GM12864 (cell line): ENCODE measurements at places on chromosomes 1 and 21.

- DNase-seq, result no peak
These were observed 309.9 kb downstream of the DUSP10 start for GRCh38 chr1:221431961-221432360.

- DNase-seq, result no peak
These were observed 187.8 kb downstream of the COQ8A start for GRCh38 chr1:227127891-227128290.

DNA sequence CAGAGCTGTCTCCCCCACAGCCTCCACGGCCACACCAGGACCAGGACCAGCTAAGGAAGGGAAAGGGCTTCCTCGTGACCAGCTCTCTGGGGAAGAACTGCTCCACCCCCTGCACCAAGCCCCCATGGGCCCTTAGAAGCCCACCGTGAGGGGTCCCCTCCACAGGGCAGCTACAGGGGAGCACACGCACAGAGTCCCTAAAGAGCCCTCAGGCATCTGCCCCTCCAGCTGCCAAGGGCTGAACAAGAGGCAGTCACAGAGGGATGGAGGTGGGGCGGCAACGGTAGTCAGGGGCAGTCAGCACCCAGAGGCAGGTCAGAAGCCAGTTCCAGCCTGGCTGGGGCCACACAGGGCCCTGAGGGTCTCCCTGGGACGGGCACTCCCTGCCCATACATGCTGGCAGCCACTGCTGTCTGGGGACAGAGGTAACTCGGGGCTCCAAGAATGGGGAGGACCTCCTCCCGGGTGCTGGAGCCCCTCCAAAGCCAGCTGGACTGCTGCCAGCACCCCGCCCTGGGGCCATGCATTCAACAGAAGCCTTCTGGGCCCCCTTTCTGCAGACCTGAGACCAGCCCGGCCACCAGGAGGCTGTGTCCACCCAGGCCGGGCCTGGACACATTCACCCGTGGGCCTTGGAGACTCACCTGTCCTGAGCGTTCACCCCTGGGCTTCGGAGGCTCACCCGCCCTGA, 18.7 kb downstream of the SLC19A1 start:
- DNase-seq, result no peak

DNA sequence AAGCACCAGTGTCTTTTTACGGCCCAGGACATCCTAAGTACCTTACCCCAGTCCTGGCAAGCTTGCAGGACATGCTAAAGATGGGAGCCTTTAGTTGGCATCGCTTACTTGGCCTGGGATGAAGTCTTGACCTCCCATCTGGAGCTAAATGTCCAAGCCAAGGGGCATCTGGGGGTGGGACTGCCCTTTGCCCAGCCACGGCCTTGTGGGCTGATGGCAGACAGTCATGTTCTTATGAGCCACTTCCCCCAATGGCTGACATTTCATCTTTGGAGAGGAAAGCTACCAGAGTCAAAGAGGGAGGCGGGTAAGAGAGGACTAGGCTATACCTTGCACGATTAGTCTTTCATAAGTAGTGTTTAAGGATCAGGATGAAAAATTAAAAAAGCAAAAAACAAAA, 32.2 kb downstream of the OPTC start:
- DNase-seq, result no peak

GRCh38 chr1:200739702-200740570, 1.2 kb downstream of the CAMSAP2 start:
- no peak for DNase-seq

GRCh38 chr1:179817056-179817455, 60.5 kb downstream of the TOR1AIP2 start:
- DNase-seq, result no peak

- DNase-seq, result no peak
These were observed 5.9 kb upstream of the CTRC start for GRCh38 chr1:15432324-15432723.

DNA sequence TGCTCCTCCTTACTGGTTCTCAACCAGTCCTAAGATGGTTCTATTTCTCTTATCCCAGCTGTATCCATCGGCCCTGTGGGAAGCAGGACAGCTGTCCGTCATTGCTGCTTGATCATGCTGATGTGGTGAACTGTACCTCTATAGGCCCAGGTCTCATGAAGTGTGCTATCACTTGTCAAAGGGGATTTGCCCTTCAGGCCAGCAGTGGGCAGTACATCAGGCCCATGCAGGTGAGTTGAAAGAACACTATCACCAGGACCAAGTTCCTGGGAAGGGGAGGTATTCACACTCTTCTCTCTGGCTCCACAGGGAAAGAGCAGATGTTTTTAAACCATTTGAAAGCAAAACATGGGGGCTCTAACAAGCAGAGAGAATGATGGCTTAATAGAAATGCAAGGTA, 302.6 kb downstream of the PAPPA2 start:
- no peak for DNase-seq

DNA sequence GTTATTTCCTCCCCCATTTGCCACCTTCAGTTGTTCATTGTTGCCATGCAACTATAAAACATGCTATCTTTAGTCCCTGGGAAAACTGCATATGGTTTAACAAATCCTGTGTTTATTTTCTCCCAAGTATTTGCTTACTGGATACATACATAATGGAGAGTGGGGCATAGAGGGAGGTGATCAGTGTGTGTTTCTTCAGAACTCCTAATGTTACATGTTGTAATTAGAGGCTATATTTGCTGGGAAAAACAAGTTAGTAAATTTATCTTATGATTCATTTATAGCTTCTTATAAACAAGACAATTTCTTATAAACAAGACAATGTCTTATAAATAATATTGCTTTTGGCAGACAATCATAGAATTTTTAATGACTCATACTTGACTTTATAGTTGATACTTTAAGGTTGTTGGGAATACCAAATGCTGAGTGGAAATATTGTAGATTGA, 7.3 kb upstream of the GIPC2 start:
- DNase-seq, result no peak

DNA sequence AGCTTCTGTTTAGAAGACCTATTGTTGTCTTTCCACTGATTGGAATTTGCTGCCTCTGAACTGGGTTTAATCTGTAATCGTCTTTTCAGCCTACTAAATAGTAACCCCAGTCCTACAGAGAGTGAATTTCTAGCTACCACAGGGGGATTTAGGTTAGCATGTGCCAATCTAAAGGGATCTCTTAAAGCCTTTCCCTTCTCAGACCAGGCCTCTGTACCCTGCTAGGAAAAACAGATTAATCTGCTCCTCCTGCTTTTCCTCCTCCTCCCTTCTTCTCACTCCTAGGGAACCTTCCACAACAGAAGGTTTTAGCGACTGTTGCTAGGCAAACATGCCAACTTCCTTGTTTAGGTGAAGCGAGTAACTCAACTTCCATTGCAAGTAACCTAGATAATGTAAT, 1.3 kb upstream of the RC3H1 start:
- no peak for DNase-seq

GRCh38 chr1:9263984-9264872, 28.5 kb upstream of the SPSB1 start:
- DNase-seq, result no peak

GRCh38 chr1:47788761-47789160, 208.4 kb downstream of the TRABD2B start:
- no peak for DNase-seq

GRCh38 chr1:201582705-201583442, 43.9 kb downstream of the NAV1 start:
- DNase-seq, result no peak
